ENCODE measurements at places on chromosomes 12 and 14.

- DNase-seq: no peak
These were observed 144.0 kb downstream of the ADAMTS20 start for GRCh38 chr12:43407816-43408645.

DNA sequence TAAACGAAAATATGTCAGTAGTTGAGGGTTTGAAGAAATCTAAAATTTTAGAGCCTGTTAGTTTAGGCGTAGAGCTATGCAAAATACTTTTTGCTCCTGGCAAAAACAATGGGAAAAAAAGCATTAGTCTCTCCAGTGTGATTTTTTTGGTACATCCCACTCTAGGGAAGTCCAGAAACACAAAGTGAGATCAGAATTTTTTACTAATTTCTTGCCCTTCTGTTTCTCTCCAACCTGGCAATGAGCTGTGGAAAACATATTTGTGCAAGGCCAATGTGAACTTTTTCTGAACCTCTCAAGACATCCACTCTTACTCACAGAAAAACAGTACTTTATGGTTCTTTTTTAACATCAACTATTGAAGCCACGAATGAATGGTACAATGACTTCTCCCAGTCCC is 56.9 kb upstream of the DCN start:
- DNase-seq: no peak

DNA sequence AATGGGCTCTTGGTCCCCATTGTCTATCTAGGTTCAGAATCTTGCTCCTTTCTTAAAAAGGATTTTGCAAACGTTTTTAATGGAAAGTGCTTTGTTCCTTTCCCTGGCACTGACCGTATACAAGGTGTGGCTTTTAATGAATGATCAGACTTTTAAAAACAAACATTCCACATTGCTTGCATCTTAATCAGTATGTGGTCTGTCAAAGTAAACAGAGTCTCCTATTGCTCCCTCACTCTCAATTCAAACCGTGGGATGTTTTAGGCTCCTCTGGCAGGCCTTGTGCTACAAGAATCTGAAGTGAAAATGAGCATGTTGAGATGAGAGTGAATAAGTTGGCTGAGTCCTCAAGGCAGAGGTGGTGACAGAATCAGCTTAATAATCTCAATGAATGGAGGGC is 107.0 kb downstream of the VRK1 start:
- DNase-seq: peak; percentile 4

- DNase-seq: no peak
These were observed 34.9 kb downstream of the HCAR2 start for GRCh38 chr12:122668268-122668667.

- DNase-seq: no peak
These were observed 200.7 kb upstream of the SLC38A2 start for GRCh38 chr12:46573347-46573658.

DNA sequence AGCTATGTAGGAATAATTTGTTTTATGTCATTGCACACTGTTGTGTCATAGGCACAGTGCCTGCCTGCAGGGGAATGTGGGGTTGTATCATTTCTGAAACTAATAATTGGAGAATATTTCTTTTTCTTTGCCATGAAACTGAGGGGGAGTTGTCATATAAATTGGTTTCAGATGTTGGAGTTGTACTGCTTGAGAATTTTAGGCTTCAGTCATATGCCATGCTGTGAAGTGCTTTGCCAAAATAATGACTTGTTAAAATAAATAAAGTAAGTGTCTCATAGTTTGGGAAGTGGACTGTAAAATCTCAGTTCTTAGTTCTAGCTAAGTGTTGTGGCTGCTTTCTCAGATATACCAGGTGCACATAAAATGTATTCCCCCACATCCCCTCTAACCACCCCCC is 116.8 kb downstream of the DAAM1 start:
- no peak for DNase-seq

DNA sequence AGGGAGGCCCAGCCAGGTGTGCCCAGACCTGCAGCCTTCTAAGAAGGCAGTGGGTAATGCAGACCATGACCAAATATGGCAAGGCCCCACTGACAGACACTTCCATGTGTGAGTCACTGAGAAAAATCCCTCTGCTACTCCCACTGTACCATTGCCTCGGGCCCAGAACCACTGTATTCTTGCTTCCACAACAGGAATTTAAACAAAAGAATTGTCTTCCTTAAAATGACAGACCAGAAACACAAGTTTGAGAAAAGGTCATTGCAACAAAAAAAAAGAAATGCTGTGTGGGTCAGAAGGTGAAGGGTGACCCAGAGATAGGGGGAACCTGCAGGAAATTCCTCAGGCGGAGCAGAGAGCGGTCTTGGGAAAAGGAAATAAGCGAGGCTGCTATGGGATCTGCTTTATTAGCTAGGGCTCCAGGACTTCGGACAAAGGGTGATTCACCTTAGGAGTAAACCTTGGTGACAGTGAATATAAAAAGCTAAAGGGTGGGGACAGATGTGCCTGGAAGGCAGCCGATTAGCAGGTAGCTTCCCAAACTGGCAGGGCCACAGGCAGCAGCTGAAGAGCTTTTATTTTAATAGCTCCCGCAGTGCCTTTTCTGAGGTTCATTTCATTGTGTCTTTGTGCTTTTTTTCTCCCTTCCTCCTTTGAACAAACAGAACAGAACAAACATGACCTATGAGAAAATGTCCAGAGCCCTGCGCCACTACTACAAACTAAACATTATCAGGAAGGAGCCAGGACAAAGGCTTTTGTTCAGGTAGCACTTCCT is 185.3 kb upstream of the BCL2L14 start:
- DNase-seq: peak; percentile 38

DNA sequence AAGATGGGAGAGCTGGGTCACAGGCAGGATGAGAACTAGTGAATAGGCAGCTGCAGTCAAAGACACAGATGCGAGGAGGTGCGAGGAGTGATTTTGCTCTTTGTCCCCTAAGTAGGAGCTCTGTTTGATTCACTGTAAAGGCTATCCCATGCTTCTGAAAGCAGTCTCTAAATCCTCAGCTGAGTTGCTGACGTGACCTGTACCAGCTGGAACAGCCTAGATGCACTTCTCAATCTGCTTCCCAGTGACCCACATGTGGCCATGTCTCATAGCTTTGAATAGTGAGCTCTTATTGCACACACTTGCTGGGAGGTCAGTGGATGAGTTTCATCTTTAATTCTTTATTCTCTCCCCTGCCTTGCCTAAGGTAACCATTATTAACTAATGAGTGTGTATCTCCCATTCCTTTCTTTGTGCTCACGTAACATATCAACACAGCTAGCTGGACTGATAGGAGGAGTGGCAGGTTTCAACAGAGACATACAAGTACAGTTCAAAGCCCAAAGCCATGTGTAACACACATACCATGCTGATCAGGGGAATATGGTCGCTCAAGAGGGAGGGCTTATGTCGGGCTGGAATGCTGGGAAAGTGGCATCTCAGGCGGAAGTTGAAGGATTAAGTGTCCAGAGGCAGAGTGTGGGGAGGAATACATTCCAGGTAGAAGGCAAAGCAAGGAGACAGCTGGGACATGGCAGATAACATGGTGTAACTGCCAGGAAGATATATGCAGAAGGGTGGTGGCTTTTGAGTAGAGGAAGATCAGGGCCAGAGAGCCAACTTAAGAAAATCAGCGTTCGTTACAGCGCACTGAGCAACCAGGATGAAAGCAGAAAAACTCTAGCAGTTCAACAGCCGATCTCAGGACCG is 15.4 kb upstream of the YY1 start:
- no peak for DNase-seq

- DNase-seq: no peak
These were observed 84.7 kb upstream of the LGR5 start for GRCh38 chr12:71354871-71355270.

- no peak for DNase-seq
These were observed 644.2 kb downstream of the NOVA1 start for GRCh38 chr14:25953532-25954139.

All from A549 (cell line).